ENCODE measurements at places on chromosomes 6 and 20.

DNA sequence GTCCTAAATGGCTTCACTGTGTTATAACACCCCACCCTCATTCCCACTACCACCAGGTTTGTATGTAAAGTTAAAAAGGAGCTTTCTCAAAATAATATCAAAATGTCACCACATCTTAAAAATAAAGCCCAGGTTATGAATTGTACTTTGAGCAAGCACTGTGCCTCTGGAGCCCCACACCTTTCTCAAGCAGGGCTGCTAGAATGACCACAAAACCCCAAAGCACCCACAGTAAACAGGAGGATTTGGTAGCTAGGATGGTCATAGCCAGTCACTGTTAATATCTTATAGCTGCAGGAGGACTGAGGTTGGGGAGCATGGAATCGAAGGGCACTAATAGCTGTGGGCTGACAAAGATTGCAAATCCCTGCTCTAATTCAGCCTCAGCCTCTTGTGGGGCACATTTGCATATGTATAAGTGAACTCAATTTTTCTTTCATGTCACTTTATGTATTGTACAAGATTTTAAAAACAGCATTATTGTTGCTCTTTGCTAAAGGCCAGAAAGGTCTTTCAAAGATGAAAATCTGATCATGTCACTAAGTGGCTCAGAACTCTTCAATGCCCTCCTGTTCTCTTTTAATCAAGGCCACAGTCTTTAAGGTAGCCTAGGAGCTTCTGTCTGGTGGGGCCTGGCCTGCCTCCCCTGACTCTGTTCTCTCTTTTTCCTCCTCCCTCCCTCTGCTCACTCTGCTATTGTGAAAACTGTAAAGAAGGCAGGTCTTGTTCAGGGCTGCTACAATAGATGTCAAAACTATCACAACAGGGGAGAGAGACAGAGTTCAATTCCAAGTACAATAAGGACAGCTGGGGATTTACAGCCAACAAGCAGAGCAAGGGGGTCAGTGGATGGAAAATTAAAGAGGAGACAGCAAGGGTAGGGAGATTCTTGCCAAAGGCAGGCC, 101.6 kb downstream of the TMEM200A start:
- DNase-seq, result peak; percentile 4

DNA sequence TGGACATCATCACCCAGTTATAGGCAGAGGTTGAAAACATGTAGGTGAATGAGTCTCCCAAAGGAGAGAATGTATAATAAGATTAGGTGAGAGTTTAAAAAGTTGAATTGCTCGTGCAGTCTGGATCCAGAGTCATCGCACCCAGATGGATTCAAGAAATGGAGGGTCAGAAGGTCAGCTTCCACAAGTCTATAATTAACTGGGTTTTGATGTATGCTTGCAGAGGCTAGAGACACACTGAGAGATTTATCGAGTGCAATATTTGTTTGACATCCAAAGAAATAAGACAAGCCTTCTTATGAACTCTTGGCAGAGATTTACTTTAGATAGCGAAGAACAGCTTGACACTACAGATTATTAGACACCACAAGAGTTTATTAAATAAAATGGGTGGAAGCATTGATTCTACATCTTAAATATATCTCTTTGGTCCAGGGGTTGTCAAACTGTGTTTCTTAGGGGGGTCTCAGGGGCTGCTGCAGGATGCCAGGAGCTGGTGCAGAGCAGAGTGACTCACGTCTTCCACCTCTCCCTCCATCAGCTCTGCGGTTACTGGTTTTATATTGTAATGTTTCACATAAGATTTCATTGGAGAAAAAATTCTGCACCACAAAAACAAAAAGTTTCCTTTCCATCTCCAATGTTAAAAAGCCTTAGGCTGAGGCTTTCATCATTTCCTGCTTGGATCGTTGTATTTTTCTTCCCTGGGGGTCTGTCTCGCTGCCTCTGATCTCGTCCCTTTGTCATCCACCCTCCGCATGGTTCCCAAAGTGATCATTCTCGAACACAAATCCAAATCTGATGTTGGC, 176.2 kb upstream of the AHI1 start:
- no peak for DNase-seq

GRCh38 chr6:77010931-77011542, 452.3 kb downstream of the HTR1B start:
- DNase-seq, result no peak

DNA sequence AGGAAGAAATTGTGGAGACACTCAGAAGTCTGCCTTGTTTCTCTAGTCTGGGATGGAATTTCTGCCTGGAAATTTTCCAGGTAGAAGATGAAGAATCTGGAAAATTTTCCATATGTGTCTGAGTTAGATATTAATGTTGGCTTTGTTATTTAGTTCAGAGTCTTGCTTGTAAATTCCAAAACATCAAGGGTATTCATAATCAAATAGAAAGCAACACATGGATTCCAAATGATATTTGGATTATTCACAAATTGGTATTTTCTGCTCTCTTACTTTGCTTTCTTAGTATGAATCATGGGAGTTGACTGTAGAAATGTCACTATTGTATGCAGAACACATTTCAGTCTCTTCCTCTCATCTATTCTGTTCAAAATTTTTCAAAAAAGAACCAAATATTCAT, 116.0 kb downstream of the GRIK2 start:
- no peak for DNase-seq

DNA sequence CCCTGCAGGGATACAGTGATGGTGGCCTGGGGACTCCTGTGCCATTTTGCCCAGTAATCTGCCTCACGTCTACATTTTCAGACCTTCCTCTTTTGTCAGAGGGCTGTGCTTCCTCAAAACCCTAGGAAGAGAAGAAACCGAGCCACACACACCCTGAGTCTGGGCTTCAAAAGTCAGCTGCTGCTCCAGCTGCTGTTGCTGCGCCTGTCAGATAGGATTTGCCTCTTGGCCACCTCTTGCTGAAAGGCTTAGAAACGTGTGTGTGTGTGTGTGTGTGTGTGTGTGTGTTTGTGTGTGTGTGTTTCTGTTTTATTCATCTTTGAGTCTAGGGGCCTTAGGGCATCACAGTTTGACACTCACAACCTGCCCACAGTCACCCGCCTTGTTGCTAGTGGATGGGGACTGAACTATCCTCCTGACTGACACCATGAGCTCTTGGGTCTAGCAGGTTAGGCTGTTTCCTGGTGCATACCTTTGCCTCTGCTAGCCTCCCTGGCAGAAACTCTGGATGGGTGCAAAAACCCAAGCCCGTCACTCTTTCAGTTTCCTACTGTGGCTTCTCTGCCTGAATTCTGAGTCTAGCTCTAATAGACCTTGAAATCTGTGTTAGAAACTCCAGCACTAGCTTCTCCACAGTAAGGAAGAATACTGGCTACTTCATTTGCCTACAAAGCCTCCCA, 94.9 kb upstream of the CEP85L start:
- peak; percentile 22 for DNase-seq

DNA sequence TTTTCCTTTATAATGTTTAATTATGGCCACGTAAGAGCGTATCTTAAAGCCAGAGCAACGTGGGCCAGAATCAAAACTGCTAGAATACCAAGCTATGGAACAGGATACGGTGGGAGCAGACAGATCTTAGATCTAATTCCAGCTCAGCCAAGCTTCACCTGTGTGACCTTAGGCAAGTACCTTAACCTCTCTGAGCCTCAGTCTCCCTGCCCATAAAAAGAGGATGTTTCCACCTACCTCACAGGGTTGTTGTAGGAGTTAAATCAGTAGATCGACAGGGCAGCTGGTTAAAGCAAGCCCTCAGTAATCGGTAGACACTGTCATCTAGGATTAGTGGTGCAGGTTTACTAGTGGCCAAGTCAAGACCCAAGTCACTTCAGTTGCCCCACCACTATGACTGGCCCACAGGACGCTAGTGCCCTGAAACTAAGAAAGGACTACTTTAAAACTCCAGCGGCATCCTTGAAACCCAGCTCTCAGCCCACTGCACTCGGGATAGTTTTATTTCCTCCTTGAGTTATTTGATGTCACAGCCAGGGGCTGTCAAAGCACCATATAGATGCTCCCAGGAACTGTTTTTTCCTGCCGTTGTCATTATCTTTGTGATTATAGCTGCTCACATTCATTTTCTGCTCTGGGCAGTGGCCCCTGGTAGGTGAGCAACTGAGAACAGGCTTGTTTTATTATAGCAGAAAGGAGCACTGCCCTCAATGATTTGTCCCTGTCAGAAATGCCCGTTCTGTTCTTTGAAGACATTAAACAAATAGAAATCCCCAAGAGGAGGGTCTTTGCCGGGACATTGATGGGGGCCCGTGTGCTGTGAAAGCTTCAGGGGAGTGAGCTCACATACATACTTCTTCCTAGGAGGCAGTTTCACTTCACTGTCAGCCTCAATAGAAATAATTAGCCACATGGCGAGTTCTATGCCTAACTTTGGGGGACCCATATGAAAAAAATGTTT, 63.1 kb downstream of the ISM1 start:
- DNase-seq, result no peak

DNA sequence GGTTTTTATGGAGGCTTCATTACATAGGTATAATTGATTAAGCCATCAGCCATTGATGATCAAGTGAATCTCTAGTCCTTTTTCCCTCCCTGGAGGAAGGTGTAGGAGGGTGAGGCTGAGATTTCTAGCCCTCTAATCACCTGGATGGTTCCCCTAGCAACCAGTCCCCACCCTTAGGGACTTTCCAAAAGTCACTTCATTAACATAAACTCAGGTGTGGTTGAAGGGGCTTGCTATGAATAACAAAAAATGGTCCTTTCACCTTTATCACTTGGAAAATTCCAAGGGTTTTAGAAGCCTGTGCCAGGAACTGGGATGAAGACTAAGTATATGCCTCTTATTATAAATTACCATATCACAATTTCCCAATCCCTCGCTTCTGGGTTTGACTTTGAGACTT, 40.4 kb downstream of the SMPDL3A start:
- DNase-seq, result no peak

DNA sequence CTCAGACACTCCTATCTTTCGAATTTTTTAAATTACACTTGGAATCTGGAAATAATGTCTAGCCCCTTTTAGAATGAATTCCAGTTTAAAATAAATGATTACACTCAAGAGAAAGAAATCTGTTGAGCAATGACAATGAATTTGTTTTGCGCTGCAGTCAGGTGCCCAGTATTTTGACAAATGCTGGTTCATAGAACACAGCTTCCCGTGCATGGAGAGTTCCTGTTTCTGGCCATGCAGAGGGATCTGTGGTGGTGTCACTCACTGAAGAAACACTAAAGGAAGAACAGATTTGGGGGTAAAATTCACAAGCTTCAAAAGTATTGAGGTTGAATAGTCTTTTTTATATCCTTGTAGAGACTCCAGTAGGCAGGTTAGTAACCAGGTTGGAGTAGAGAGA, 113.4 kb upstream of the CEP85L start:
- peak; percentile 16 for DNase-seq

DNA sequence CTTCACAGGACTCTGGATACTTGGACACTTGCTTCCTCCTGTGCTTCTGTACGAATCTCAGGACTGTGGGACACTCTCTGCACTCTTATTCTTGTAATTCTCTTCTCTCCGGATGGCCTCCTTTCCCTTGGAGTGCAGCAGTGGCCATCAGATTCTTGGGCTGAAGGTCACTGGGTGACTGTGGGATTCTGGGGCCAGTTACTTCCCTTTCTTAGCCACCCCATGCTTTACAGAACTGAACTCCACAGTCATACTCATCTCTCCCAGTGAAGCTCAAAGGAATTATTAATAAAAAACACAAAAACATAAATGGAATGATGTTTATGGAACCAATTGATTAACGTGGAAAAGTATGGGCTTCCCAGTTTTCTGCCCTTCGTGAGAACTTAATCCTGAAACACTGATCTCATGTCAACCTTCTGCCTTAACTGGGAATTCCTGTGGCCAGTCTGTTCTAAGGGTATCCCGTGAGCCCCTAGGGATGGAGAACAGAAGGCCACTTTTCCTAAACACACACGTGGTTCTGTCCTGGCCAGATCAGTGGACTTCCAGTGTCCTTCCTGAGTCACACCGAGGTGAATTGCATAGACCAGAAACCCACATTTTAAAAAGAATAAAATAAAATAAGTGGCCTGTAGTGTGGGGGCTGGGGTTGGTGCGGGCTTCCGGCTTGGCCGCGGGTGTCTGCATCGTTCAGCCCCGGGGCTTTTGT, 23.6 kb upstream of the HLA-E start:
- DNase-seq, result no peak

DNA sequence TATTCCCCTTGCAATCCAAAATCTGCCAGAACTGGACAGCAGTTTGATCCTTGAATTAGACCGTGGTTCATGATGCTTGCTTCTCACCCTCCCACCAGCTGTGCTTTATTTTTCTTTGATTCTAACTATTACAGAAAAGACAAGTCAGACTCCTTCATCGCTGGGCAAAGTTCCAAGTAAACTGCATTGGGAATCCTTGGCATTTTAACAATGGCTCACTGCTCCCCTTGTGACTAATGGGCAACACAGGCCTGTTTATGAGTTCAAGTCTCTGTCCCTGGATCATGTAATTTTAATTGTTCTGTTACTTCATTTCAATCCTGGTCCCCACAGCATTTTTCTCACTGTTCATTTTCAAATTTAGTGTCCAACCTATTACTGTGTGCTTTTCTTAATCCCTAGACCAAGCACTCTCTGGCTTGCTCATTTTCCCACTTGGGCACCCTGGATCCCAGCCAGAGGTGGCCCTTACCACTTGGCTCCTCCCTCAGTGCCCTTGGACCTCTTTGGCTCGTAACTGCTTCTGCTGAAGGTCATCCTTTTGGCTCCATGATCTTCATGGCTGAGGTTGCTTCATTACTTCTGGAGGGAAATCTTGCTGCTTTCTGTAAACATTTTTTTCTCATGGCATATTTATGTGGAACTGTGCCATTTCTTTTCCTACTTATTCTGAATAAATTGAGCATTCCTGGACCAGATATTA, 32.8 kb downstream of the PSMB9 start:
- DNase-seq, result no peak

DNA sequence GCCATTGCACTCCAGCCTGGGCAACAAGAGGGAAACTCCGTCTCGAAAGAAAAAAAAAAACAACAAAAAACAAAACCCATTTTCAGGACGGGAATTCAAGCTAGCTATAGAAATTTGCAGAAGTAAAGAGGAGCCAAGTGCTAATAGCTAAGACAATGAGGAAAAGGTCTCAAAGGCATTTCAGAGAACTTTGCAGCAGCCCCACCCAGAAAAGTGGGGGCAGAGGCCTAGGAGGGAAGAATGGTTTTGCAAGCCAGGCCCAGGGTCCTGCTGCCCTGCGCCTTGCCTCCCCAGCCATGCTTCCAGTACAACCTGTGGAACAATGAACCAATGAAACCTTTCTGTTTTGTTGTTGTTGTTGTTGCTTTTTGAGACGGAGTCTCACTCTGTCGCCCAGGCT, 38.3 kb upstream of the SAMHD1 start:
- DNase-seq, result no peak

DNA sequence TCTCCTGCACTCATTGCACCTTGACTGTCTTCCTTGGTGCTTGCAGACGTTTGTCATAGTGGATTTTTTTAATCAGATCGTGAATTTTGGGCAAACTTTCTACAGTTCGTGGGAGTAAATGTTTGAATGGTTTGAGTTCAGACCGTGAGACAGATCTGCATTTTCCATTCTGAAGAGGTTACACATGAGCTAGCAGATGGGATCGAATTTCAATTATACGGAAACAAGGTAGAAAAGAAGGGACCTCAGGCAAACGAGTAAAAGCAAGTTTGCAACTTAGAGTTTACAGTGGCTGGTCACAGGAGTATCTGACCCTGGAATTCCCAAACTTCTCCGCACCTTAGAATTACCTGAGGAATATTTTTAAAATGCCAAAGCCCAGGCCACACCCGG, 17.2 kb upstream of the NCR2 start:
- DNase-seq, result no peak

Data from CD4-positive, alpha-beta T cell treated with Interferon alpha-2 for 1 hour (primary cell).